HFFc6 (cell line): ENCODE measurements at places on chromosomes 6 and 20. TPM values are rescaled to one million over a fixed set of nuclear protein-coding genes. Genes with fewer than 3 reads are reported as not detected.

The SLC2A10 gene
- 29.6 to 33.4 TPM (median 30.5 TPM) in 3 replicates for total RNA-seq

The CD109 gene
- 28.4 to 52.4 TPM (median 31.3 TPM) in 3 replicates for total RNA-seq

The CLDN20 gene
- total RNA-seq, result not detected in 3 replicates

The BTNL2 gene
- total RNA-seq, result not detected in 3 replicates

The OR2B6 gene
- not detected in 3 replicates for total RNA-seq

The SLC4A11 gene
- total RNA-seq, result 3.6 and 4.4 TPM in 2 replicates

The TNNC2 gene
- not detected in 3 replicates for total RNA-seq

The OR2H1 gene
- total RNA-seq, result not detected in 3 replicates

The MCHR2 gene
- not detected in 2 replicates for total RNA-seq

The OLIG3 gene
- not detected in 3 replicates for total RNA-seq

The RIPOR3 gene
- total RNA-seq, result 0.07 to 0.20 TPM (median 0.13 TPM) in 3 replicates

The PNPLA1 gene
- not detected in 3 replicates for total RNA-seq

The MAP7 gene
- 0.36 to 0.53 TPM (median 0.36 TPM) in 3 replicates for total RNA-seq

The MROH8 gene
- 1.1 to 1.9 TPM (median 1.4 TPM) in 3 replicates for total RNA-seq

The TBXT gene
- total RNA-seq, result not detected in 2 replicates

The CPXM1 gene
- not detected in 3 replicates for total RNA-seq

The ULBP2 gene
- 16.3 to 22.3 TPM (median 20.6 TPM) in 3 replicates for total RNA-seq

The SLC17A2 gene
- total RNA-seq, result not detected in 3 replicates

The B3GAT2 gene
- 0.05 to 0.06 TPM in 2 of 3 replicates, not detected in the other for total RNA-seq

The PSMB9 gene
- 5.5 to 20.3 TPM (median 8.2 TPM) in 3 replicates for total RNA-seq

The EBF4 gene
- total RNA-seq, result not detected in 3 replicates

The PACRG gene
- not detected in 3 replicates for total RNA-seq

The SCGN gene
- not detected in 3 replicates for total RNA-seq

The PAK5 gene
- total RNA-seq, result not detected in 3 replicates

The SMIM29 gene
- total RNA-seq, result 33.7 and 35.0 TPM in 2 replicates

The PNLDC1 gene
- total RNA-seq, result not detected in 2 replicates

The PBOV1 gene
- total RNA-seq, result not detected in 3 replicates

The UBE2C gene
- total RNA-seq, result 39.8 to 89.6 TPM (median 89.2 TPM) in 3 replicates

The TCF15 gene
- total RNA-seq, result not detected in 3 replicates

The NKX2-2 gene
- 0.48 TPM in 1 of 3 replicates, not detected in the others for total RNA-seq

The FITM2 gene
- 13.2 to 16.2 TPM (median 15.7 TPM) in 3 replicates for total RNA-seq

The SLC22A16 gene
- not detected in 3 replicates for total RNA-seq

The TMEM217 gene
- 1.3 to 2.2 TPM (median 1.5 TPM) in 3 replicates for total RNA-seq

The C20orf144 gene
- 0.16 to 0.28 TPM (median 0.23 TPM) in 3 replicates for total RNA-seq

The NKAPL gene
- 0.14 TPM in 1 of 3 replicates, not detected in the others for total RNA-seq

The ELOVL2 gene
- total RNA-seq, result 0.05 to 0.06 TPM in 2 of 3 replicates, not detected in the other
